GM12865 (cell line): ENCODE measurements at places on chromosomes 12 and 14.

GRCh38 chr14:103656031-103656755 is 27.2 kb downstream of the KLC1 start:
- peak; percentile 20 for DNase-seq

DNA sequence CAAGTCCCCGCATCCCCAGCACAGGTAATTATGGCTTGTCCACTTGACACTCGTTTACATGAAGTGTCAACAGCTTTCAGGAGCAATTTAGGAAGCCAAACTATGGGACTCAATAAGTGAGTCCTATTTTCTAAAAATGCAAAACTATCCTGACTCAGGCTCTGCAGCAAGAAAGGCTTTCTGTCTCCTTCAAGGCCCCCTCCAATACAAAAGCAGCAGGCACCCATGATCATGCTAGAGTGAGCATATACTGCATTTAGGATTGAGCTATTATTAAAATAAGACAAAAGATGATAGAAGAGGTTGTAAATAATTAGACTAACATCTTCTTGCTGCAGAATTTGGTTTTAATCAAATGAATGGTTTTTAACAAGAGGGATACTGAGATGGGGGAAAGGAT is 3.2 kb downstream of the SIX6 start:
- DNase-seq, result no peak

GRCh38 chr12:103964805-103965204 is 867 bp upstream of the TDG start:
- no peak for DNase-seq

DNA sequence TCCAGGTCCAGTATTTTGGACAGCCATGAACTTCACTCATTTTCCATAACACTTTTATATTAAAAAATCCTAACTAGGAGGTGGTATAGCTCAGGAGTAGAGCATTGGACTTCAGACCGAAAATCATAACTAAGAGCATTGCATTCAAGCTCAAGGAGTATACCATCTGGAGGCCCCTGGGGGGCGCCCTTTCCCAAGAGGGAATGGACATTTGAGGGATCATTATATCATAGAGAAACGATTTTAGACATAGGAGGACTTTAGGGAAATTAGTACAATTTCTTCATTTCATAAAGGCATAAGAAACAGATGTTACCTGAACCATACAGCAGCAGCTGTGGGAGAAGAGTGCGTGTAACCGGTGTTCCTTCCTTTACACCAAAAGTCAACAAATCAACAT is 5.2 kb upstream of the ATG14 start:
- peak; percentile 28 for DNase-seq

- no peak for DNase-seq
Observed at GRCh38 chr14:91878274-91878673, 10.9 kb upstream of the TC2N start.
